Natural killer cell (primary cell): ENCODE measurements at places on chromosomes 5 and 9.
A peak's percentile ranks its signal among the peaks of the same experiment; 100 is the strongest.

- H3K4me3 ChIP-seq, result no peak overlapping the region
- no peak overlapping the region for H3K27ac ChIP-seq
- H3K36me3 ChIP-seq, result no peaks in the 10 kb centered on the region
- H3K27me3 ChIP-seq, result no peaks in the 10 kb centered on the region
- H3K4me1 ChIP-seq, result no peaks in the 10 kb centered on the region
Measured at GRCh38 chr5:6397536-6398269, 19.4 kb upstream of the MED10 start.

DNA sequence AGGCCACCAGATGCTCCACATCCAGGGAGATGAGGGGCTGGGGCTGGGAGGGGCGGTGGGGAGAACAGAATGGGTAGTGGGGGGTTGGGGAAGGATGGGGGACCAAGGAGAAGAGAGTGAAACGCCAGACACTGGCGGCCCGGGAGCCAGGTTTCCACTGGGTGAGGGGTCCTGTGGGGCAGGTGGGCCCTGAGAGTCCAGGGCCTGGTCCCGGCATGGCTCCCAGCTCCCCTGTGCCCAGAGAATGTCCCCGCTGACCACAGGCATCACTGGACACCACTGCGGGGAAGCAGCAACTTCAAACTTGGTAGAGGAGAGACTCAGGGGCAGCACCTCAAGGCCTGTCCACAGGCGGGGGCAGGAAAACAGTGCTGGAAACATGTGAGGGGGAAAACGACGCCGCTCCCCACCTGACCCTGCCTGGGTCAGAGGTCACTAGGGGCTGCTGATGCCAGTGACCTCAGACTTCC is 13.2 kb downstream of the NINJ1 start:
- peak overlapping the region; percentile 51 for H3K27ac ChIP-seq
- peaks cover 72% of the 10 kb centered on the region for H3K4me1 ChIP-seq
- H3K27me3 ChIP-seq, result no peaks in the 10 kb centered on the region

DNA sequence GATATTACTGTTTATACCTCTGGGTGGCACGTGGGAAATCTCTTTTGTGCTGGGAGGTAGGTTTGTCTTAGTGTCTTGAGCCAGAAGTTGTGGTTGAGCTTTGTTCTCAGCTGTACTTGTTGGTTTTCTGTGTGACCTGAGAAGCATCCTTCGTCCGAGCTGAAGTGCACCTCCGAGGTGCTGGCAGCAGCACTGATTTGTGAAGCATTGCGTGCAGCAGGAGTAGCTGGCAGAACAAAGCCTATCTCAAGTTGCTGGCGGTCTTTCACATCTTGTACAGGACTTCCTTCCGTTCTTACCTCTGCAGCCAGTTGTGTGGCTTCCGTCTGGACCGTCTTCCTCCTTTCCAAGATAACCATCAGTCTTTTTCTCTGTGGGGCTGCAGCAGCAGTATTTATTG is 4.3 kb downstream of the PRRC2B start:
- H3K27ac ChIP-seq, result peak overlapping the region; percentile 56
- no peaks in the 10 kb centered on the region for H3K27me3 ChIP-seq
- DNase-seq, result peak; percentile 37
- H3K4me1 ChIP-seq, result peaks cover 80% of the 10 kb centered on the region

- no peaks in the 10 kb centered on the region for H3K4me1 ChIP-seq
- H3K36me3 ChIP-seq, result no peaks in the 10 kb centered on the region
- DNase-seq, result no peak
Measured at GRCh38 chr9:91200692-91201336, 160.9 kb downstream of the AUH start.

- H3K36me3 ChIP-seq, result no peaks in the 10 kb centered on the region
- no peak overlapping the region for H3K27ac ChIP-seq
- no peak for DNase-seq
- no peaks in the 10 kb centered on the region for H3K4me1 ChIP-seq
Measured at GRCh38 chr5:68884883-68885282, 208.9 kb upstream of the SLC30A5 start.
